Activated CD4-positive, alpha-beta T cell treated with anti-CD3 and anti-CD28 coated beads for 24 hours (primary cell): ENCODE measurements at places on chromosomes 3 and 15.

DNA sequence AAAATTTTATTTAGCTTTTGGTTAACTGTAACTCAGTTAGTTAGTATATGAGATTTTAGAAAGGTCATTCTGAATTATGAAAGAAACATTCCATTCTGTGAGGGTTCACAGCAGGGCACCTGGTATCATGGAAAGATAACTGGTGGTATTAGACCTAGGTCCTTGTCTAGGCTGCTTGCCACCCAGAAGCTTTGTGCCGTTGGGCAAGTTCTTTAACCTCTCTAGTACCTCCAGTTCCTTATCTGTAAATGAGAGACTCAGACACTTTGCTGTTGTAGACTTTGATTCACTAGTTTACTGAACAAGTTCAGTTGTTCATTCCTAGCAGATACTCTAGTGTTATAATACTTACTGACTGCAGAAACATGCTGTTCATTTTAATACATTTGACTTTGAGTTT is 25.4 kb downstream of the PDCD6IP start:
- DNase-seq, result no peak

DNA sequence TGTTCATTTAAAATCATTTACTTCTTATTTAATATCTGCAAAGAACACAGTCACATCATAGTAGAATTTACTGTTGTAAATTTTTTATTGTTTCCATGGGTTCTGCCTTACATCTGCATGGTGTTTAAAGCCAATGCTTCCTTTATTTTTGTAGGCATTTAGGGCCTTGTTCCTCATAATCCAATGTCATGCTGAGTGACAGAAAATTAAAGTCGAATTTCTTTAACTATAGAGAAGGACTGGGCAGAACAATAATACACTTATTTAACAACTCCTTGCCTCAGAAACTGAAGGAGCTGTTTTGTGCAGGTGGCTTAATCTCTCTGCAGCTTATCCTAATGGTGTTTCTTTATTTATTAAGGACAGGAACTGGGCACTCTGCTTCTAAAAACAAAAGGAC is 149.6 kb downstream of the LEKR1 start:
- no peak for DNase-seq

- DNase-seq, result peak; percentile 42
Measured at GRCh38 chr15:78422571-78423340, 15.3 kb upstream of the IREB2 start.

GRCh38 chr3:10927551-10927950 is 65.0 kb upstream of the SLC6A1 start:
- no peak for DNase-seq

GRCh38 chr3:42661593-42662022 is 8.1 kb downstream of the ZBTB47 start:
- no peak for DNase-seq

DNA sequence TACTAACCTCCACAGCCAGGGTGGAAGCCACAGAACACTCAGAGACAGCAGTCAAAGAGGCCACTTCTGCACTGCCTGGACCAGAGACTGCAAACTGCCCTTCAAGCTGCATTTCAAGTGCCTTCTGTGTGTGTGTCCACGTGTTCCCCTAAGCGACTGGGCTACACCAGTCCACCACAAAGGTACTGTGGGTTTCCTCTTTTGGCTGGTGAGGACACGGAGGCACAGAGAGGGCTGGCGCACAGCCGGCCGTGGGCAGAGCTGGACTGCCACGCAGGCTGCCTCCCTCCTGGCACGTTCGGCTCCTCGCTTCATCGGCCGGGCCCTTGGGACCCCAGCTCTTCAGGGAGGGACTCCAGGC is 60.9 kb downstream of the MGLL start:
- no peak for DNase-seq

- DNase-seq, result no peak
Measured at GRCh38 chr15:35973029-35973428, 427.1 kb upstream of the DPH6 start.

DNA sequence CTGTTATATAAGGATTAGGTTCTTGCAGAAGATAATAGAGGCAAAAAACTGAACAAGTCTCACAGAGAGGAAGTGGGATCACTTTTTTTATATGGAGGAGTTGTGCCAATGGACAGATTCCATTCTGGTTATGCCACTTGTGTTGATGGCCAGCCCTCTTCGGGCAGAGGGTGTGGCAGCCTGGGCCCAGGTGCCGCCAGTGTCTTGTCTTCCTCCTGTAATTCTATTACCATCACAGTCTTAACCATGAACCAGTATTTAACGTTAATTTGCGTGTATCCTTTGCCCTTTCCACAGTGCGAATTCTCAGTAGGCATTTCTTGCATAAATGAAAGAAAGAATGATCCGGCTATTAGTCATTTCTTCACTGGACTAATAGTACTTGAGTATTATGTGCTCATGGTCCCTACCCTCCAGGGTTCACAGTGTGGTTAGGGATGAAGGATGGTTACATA is 7.0 kb upstream of the USP4 start:
- DNase-seq, result no peak

DNA sequence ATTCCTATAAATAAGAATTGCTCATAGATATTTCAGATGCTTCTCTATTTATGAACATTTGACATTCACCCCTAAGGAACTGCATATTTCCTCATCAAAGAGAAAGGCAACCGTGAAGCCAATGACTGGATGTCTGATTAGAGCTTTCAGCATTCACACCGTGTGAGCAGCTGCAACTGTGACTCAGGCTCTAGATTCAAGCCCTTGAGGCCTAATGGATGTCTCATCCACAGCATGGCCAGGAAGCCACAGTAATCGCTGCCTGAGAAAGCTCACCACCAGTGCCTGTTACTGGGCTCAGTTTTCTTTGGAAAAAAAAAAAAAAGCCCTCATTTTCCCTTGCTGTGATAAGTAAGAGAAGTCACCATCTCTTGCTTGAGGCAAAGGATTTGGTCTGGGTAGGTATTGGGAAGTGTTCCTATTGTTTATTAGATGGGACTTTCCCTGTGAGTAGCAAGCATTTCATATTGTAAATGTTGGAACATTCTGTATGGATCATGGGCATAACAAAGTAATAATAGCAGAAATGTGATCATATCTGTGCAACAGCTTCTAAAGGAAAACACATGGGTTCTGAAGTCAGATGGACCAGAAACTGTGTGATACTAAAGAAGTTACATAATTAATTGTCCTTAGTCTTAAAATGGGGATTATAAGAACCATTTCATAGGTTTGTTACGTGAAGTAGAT is 783.7 kb downstream of the AGBL1 start:
- DNase-seq, result no peak

- no peak for DNase-seq
Measured at GRCh38 chr3:102348904-102349303, 85.9 kb upstream of the ZPLD1 start.
